ENCODE measurements at places on chromosomes 5 and 9. TPM values are rescaled to one million over a fixed set of nuclear protein-coding genes. Genes with fewer than 3 reads are reported as not detected.

GRCh38 chr9:108900176-108900575 lies 33.7 kb downstream of the ELP1 start:
- no peak for DNase-seq
- peaks cover 4% of the 10 kb centered on the region for H3K4me1 ChIP-seq
- no peaks in the 10 kb centered on the region for H3K27me3 ChIP-seq

DNA sequence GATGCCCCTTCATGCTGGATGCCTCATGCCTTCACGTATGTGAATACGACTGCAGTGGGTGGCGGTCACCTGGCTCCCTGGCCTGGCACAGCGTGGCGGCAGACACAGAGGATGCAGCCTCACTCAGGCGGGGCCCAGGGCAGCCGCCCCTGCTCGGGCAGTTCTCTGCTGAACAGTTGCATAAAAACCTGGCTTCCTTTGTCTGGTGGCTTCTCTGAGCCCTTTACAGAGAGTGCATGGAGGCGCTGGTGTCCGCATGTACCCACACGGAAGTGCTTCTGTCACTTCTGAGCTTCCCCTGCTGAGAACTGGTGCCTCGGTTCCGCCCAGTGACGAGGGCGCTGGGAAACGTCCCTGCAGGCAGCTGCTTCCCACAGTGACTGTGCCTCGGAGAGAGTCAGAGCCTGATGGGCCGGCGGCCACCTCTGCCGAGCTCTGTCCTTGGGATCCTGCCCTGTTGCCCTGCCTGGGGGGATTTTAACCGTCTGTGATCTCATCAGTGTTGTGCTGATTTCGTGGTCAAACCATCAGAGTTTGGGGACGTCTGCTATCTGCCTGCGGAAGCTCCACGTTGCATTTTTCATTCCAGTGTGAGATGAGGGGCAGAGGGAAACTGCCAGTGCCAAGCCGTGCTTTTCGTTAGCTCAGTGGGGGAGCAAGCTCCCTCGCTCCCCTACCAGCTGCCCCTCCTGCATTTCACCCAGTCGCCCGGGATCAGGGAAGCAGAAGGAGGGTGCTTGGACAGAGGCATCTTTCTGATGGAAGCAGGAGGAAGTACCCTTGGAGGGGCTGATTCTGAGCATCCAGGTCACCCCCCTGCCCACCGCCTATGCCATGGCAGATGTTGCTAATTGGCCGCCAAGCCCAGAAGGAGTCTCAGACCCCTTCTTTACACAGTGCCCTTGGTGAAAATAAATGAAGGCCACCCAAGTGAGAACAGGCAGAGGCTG lies 153.0 kb upstream of the COL5A1 start:
- no peaks in the 10 kb centered on the region for H3K4me1 ChIP-seq
- no peak overlapping the region for H3K4me3 ChIP-seq
- no peaks in the 10 kb centered on the region for H3K36me3 ChIP-seq
- H3K27ac ChIP-seq, result no peak overlapping the region
- DNase-seq, result no peak

DNA sequence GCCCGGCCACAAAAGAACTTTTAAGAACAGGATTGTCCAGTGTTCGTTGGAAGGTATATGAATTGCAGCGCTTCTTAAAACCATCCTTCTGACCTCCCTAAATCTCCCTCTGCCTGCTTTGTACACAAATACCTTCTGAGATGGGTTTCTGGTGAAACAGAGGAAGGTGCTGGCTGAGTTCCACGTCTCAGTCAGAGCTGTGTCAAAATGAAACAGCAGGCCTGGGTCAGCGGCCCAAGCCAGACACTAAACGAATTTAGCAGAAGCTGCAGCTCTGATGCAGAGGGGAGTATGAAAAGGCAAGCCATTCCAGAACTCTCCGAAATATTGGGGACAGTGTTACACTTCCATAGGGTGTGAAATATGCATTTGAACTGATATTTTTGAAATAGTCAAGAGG lies 37.8 kb upstream of the CRB2 start:
- peaks cover 15% of the 10 kb centered on the region for H3K27me3 ChIP-seq
- no peaks in the 10 kb centered on the region for H3K36me3 ChIP-seq
- no peak for DNase-seq
- H3K4me3 ChIP-seq, result no peak overlapping the region

Gene PTGES
- total RNA-seq, result 0.19 TPM
